Activated T-cell treated with anti-CD3 and anti-CD28 coated beads, Interleukin-2, amount 50 U/mL, for 72 hours (primary cell): ENCODE measurements at places on chromosomes 3 and 15.

DNA sequence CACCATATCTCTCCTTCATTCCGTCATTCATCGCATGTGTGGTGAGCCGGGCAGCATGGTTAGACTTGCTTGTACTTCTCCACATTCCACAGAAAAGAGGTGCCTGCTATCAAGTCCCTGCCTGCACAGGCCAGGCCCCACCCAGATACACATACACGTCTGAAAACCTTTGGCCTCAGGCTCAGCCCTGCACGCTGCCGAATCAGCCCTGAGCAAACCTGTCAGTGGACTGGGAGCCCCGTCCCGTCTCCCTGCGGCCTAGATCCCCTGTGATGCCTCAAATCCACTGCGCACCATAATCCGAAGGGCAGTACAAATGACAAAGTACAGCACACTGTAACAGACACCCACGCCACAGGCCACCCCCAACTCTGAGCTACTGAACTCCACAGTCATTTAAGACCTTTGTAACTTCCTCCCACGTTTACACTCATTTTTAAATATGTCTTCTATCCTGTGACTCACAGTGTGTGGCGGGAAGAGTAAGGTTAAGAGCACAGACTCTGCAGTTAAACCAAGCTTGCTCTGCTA lies 67.1 kb downstream of the MB21D2 start:
- H3K27me3 ChIP-seq = peaks cover 14% of the 10 kb centered on the region
- H3K27ac ChIP-seq = peak overlapping the region; percentile 48
- peak overlapping the region; percentile 78 for H3K4me3 ChIP-seq
- peaks cover 68% of the 10 kb centered on the region for H3K4me1 ChIP-seq
- peaks cover 11% of the 10 kb centered on the region for H3K36me3 ChIP-seq

GRCh38 chr3:141308588-141309218 lies 59.6 kb upstream of the ZBTB38 start:
- H3K27ac ChIP-seq = no peak overlapping the region
- no peaks in the 10 kb centered on the region for H3K27me3 ChIP-seq
- H3K4me1 ChIP-seq = peaks cover 64% of the 10 kb centered on the region
- peak overlapping the region; percentile 13 for H3K4me3 ChIP-seq

GRCh38 chr3:158093526-158093925 lies 12.7 kb downstream of the SHOX2 start:
- H3K4me1 ChIP-seq = peaks cover 24% of the 10 kb centered on the region
- H3K4me3 ChIP-seq = no peak overlapping the region
- peaks cover 89% of the 10 kb centered on the region for H3K27me3 ChIP-seq
- no peak for DNase-seq
- H3K36me3 ChIP-seq = peaks cover 4% of the 10 kb centered on the region

- H3K4me3 ChIP-seq = no peak overlapping the region
- no peak overlapping the region for H3K27ac ChIP-seq
- no peaks in the 10 kb centered on the region for H3K27me3 ChIP-seq
- no peaks in the 10 kb centered on the region for H3K4me1 ChIP-seq
- no peak for DNase-seq
These were observed 111.5 kb upstream of the COL8A1 start for GRCh38 chr3:99526921-99527320.

GRCh38 chr3:174710612-174711011 lies 148.5 kb upstream of the NAALADL2 start:
- no peak overlapping the region for H3K4me3 ChIP-seq
- no peak for DNase-seq
- H3K4me1 ChIP-seq = no peaks in the 10 kb centered on the region

GRCh38 chr15:26066896-26067295 lies 203.8 kb upstream of the ATP10A start:
- H3K27me3 ChIP-seq = peaks cover 21% of the 10 kb centered on the region
- DNase-seq = no peak
- no peak overlapping the region for H3K27ac ChIP-seq
- no peaks in the 10 kb centered on the region for H3K4me1 ChIP-seq
- H3K36me3 ChIP-seq = no peaks in the 10 kb centered on the region

DNA sequence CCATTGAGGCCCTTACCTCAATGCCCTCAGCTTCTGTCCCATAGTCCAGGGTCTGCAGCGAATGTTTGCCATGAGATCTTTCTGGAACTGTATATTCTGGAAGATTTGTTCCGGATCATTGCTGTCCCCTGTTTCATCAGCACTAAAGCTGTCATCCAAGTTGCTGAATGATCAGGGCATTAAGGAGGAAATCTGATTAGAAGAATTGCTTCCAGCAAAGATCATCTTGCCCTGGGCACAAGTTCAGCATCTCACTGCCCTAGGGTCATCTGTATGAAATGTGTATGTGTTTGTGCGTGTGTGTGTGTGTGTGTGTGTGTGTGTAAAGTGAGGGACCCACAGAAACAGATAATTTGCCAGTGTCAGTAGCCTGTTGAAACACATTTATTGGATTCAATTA lies 1.4 kb downstream of the TMC3 start:
- no peaks in the 10 kb centered on the region for H3K4me1 ChIP-seq
- no peak overlapping the region for H3K27ac ChIP-seq
- no peak for DNase-seq
- H3K36me3 ChIP-seq = no peaks in the 10 kb centered on the region
- H3K4me3 ChIP-seq = no peak overlapping the region

DNA sequence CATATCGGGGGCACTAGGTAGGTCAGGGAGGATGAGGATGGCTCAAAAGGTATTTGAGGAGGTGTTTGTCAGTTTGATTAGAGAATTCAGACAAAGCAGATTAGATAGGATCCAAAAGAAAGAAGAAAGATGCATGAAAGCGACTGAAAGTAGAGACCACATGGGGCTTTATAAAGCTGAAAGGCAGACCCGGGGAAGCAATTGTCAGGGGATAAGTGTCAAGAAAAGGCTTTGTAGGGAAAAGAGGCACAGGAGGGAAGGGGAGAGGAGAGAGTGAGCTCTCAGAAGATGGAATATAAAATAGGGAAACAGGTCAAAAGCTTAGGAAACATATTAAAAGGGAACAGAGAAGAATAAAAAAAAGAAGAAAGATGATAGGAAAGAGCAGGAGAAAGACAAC lies 308.2 kb upstream of the RORA start:
- H3K27me3 ChIP-seq = peaks cover 22% of the 10 kb centered on the region
- no peak for DNase-seq
- no peaks in the 10 kb centered on the region for H3K4me1 ChIP-seq
- H3K27ac ChIP-seq = no peak overlapping the region
- H3K4me3 ChIP-seq = no peak overlapping the region

DNA sequence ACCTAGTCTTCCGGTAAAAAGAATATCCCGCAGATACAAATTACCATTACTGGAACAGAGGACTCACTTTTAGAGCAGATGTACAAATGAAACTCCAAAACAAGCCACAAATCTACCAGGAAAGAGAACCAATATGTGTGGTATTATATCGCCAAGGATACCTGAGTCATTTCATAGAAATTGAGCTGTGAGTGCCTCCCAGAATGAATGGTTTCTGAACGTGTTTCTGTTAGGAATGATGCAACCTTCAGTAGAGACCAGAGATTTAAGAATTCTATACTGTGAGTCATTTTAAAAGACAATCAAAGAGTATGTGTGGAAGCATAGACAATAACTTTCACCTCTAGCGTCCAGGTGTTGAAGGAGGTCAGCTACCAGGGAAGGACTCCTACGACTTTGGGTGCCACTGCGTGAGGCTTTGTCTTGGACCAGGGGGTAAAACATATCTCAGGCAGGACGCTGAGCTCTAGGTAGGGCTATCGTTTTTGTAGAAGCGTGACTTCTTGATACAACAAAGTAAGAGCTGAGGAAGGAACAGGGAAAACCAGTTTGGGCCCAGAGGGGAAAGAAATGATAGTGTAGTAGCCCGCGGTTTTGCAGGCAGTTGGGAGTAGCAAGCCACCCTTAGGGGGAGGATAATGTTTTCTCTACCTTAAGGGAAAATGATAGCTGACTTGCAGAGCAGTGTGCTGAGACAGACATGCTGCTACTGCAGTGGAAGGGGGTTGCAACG lies 210.4 kb downstream of the TP63 start:
- DNase-seq = peak; percentile 21
- peak overlapping the region; percentile 64 for H3K4me3 ChIP-seq
- no peaks in the 10 kb centered on the region for H3K36me3 ChIP-seq
- H3K4me1 ChIP-seq = peaks cover 34% of the 10 kb centered on the region
- H3K27ac ChIP-seq = peak overlapping the region; percentile 16
- H3K27me3 ChIP-seq = peaks cover 38% of the 10 kb centered on the region

GRCh38 chr15:33028495-33028894 lies 166.0 kb downstream of the FMN1 start:
- no peak for DNase-seq
- H3K27me3 ChIP-seq = no peaks in the 10 kb centered on the region
- no peak overlapping the region for H3K4me3 ChIP-seq

- H3K36me3 ChIP-seq = no peaks in the 10 kb centered on the region
- H3K4me3 ChIP-seq = no peak overlapping the region
- no peak overlapping the region for H3K27ac ChIP-seq
- H3K27me3 ChIP-seq = peaks cover 6% of the 10 kb centered on the region
These were observed 15.7 kb upstream of the DPPA4 start for GRCh38 chr3:109353057-109353456.

DNA sequence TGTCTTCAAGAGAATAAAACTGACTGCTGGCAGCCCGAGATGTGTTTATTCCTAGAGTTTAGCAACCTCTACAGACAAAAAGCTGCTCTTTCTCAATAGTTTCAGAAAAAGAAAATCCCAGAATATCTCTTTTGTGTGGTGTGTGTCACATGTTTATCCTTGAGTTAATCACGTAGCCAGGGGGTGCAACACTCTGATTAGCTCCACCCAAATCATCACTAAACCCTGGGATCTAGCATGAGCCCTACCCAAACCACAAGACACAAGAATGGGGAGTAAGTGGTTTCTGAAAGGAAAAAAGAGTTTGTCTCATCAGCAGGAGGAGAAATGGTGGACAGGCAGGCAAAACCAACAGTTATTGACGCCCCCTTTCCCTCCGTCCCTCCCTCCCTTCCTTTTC lies 78.5 kb upstream of the AGBL1 start:
- DNase-seq = no peak
- H3K4me3 ChIP-seq = no peak overlapping the region
- H3K27me3 ChIP-seq = peaks cover 14% of the 10 kb centered on the region
- H3K4me1 ChIP-seq = no peaks in the 10 kb centered on the region
- no peak overlapping the region for H3K27ac ChIP-seq
- no peaks in the 10 kb centered on the region for H3K36me3 ChIP-seq

DNA sequence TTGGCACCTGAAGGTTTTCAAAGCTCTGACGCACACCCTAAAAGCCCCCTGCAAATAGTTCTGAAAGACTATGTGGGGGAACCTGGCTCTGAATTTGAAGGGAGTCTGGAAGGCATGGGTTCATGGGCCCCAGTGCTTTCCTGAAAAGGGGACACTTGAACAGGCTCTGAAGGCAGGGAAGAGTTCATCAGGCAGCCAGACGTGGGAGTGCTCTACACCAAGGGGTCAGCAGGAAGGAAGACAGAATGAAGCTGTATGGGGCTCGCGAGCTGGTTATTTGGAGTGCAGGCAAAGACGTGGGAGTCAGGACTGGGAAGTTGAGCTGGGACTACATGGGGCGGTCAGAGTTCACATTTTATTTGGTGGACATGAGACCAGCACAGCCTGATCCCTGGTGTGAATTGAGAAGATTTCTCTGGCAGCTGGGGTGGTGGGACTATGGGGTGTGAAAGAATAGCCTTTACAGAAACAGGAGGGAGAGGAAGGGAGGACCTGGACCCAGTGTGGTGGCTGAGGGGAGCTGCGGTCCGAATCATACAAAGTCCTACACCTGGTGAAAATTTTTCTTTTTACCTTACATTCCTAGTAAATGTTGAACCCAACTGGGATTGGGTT lies 12.6 kb downstream of the ABHD6 start:
- DNase-seq = no peak
- peaks cover 19% of the 10 kb centered on the region for H3K4me1 ChIP-seq
- H3K4me3 ChIP-seq = no peak overlapping the region
- no peak overlapping the region for H3K27ac ChIP-seq
- H3K36me3 ChIP-seq = no peaks in the 10 kb centered on the region

- H3K4me3 ChIP-seq = no peak overlapping the region
- no peak overlapping the region for H3K27ac ChIP-seq
- H3K36me3 ChIP-seq = no peaks in the 10 kb centered on the region
- peaks cover 45% of the 10 kb centered on the region for H3K4me1 ChIP-seq
These were observed 40.7 kb downstream of the GASK1A start for GRCh38 chr3:43019826-43020225.

- H3K36me3 ChIP-seq = no peaks in the 10 kb centered on the region
- H3K4me3 ChIP-seq = no peak overlapping the region
- no peak overlapping the region for H3K27ac ChIP-seq
- no peaks in the 10 kb centered on the region for H3K4me1 ChIP-seq
- no peaks in the 10 kb centered on the region for H3K27me3 ChIP-seq
- DNase-seq = no peak
These were observed 478.8 kb downstream of the EPHA3 start for GRCh38 chr3:89586256-89586655.

GRCh38 chr15:29382862-29383261 lies 113.2 kb upstream of the NSMCE3 start:
- peaks cover 17% of the 10 kb centered on the region for H3K27me3 ChIP-seq
- no peak overlapping the region for H3K4me3 ChIP-seq
- H3K27ac ChIP-seq = no peak overlapping the region

DNA sequence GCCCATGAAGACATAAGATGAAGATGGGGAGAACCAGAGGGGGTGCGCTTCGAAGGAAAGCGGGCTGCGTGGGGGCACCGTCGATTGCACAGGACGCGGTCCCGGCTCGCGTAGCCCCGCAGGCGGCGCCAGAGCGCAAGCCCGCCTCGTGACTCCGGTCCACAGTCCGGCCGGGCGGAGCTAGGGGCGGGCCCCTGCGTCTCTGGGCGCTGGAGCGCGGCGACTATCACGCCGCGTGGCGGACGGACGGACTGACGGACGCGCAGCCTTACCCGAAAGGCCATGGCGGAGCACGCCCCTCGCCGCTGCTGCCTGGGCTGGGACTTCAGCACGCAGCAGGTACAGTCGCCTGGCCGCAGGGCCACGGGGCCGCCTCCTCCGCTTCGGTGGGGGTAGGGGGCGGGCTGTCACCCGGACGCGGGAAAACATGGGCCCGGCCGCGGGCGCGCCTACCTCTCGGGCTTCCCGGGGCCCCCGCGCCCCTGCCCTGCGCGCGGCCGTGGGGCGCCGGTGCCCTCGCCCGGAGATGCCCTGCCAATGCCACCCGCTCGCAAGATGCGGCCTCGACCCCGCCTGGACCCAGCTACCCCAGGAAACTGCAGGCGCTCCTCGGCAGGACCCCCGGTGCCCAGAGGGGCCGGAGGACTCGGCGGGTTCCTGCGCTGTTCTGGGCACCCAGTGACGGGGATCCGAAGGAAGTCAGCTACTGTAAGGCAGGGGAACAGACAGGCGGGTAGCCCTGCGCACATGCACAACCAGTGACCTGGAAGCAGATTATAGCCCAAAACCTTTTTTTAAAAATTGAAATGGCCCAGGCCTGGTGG lies at the start of gene XYLB:
Gene XYLB, plus strand, starts transcription at position 199 of the 824 bp plus-strand sequence. Its CDS starts 84 bp downstream, at position 283.
- H3K27ac ChIP-seq = no peak within 1 kb of the TSS
- DNase-seq = peak; percentile 88
- H3K4me3 ChIP-seq = peak within 1 kb of the TSS; percentile 85
- H3K4me1 ChIP-seq = no peaks in the 10 kb centered on the region
